ENCODE measurements at places on chromosomes 1 and 21. TPM values are rescaled to one million over a fixed set of nuclear protein-coding genes. Genes with fewer than 3 reads are reported as not detected.

DNA sequence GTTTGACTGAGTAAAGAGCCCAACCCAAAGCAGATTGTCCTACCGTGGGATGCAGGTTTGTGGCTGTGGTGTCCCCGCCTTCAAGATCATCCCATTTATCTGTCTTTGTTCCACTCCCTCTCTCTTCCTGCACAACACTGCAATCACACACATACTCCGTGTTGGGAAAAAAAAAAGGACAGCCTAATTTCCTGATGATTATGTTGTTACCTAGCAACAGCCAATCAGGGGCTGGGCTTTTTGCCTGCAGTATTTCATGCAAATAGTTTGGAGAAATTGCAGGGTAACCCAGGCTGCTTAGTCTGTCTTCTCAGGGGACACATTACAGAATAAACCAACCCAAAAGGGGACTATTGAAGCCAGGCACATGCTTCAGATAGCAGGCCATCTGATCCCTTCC lies 38.3 kb downstream of the PHC2 start:
- no peaks in the 10 kb centered on the region for H3K4me1 ChIP-seq
- ATAC-seq: no peak
- no peaks in the 10 kb centered on the region for H3K36me3 ChIP-seq
- no peak overlapping the region for H3K27ac ChIP-seq
- no peaks in the 10 kb centered on the region for H3K27me3 ChIP-seq
- no peak overlapping the region for H3K4me3 ChIP-seq

DNA sequence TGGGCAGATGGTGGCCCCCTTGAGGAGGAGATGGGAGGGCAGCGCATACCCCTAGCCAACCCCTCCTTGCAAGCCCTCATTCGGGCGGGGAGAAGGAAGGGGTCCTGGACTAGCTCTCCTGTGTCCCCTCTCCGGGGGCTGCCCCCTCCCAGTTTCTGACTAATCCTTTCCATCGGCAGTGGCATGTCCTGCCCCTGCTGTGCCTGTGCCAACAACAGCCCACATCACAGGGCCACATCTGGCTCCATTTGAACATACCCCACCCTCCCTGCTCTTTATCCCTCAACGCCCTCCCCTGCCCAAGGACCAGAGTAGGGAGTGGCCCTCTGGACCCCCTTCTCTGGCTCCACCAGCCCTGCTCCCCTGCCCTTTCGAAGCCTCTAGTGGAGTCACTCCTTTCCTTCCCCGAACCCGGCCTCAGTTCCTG lies 11.0 kb upstream of the LMNA start:
- peak overlapping the region; percentile 86 for H3K4me3 ChIP-seq
- ATAC-seq: peak; percentile 16
- no peaks in the 10 kb centered on the region for H3K27me3 ChIP-seq
- H3K36me3 ChIP-seq: peaks cover 15% of the 10 kb centered on the region

DNA sequence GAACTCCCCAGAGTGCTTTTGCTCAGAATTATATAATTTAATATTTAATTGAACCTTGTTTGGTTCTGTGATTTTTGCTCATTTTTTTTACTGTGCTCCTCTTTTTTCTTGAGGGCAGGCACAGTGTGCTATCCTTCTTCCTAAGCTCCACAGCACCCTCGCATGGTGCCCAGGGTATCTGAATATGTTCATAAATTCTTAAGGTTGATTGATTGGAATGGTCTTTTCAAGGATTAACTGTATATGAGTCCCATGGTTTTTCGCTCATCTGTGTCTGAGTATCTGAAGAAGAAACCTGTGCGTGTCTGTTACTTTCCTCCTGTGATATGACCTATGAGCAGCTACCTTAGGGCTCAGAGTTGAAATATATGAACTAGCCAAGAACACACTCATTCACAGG lies 393.7 kb downstream of the HLX start:
- H3K4me3 ChIP-seq: no peak overlapping the region
- H3K27ac ChIP-seq: no peak overlapping the region
- ATAC-seq: no peak
- H3K27me3 ChIP-seq: peaks cover 11% of the 10 kb centered on the region

DNA sequence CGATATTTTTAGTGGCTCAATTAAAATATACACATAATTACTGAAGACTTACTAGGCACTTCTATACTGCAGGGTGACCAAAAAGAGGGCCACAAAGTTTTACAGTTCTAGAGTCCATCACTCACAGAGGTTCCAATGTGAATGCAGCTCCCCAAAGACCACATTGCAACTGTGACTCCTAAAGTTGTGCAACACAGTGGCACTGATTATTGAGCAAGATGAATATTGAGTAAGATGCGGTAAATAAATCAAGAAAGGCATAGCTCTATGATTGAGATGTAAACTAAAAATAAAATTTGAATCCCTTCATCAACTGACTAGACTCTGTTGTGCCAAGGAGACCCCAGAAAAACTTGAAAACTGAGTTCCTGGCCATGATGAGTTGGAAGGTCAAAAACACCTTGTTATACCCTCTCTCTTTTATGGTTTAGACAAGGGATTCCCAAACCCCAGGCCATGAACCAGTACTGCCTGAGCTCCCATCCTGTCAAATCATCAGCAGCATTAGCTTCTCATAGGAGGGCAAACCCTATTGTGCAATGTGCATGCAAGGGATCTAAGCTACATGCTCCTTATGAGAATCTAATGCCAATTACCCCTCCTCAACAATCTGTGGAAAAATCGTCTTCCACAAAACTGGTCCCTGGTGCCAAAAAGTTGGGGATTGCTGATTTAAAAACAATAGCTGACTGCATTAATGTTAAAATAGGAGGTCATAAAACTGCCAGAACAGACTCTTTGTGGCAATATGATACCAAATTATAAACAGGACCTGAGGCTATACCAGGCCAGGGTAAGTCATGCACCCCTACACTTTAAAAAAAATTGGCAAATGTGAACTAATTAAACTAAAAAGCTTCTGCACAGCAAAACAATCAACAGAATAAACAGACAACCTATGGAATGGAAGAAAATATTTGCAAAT lies 94.3 kb downstream of the ADGRL4 start:
- H3K27ac ChIP-seq: no peak overlapping the region
- H3K4me3 ChIP-seq: no peak overlapping the region
- H3K4me1 ChIP-seq: no peaks in the 10 kb centered on the region

- ATAC-seq: no peak
- no peaks in the 10 kb centered on the region for H3K36me3 ChIP-seq
- H3K27ac ChIP-seq: no peak overlapping the region
- peaks cover 32% of the 10 kb centered on the region for H3K27me3 ChIP-seq
- no peak overlapping the region for H3K4me3 ChIP-seq
Measured at GRCh38 chr1:91427741-91428140, 23.1 kb upstream of the HFM1 start.

DNA sequence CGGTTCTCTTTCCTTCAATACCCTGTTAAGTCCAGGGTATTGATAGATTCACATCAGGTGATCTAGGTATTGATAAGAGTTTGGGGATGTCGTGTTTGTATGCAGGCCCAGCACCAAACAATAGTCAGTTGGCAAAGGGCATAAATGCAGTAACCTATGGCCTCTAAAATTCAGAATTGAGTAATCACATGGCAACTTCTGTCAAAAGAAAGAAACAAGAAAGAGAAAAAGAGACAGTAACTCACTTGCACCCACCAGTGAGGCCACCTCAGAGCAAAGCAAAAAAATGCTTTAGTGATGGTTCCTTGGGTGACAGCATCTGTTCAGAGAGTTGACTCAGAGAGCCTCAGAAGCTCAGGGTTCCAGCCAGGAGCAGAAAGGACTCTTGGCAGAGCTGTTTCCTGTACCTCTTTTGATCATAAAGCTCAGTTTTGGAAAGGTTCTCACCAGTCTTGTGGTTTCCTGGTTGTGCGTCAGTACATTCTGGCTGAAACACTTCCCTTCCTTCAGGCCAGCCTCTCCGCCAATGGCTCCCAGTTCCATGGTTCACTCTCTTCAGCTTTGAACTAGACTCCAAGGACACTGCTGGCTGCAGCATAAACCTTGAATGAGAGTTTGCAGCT lies 70.1 kb upstream of the GORAB start:
- H3K4me1 ChIP-seq: no peaks in the 10 kb centered on the region

GRCh38 chr1:46077644-46078043 lies 54.8 kb downstream of the PIK3R3 start:
- no peak overlapping the region for H3K4me3 ChIP-seq
- peaks cover 3% of the 10 kb centered on the region for H3K27me3 ChIP-seq
- H3K4me1 ChIP-seq: no peaks in the 10 kb centered on the region
- ATAC-seq: no peak

DNA sequence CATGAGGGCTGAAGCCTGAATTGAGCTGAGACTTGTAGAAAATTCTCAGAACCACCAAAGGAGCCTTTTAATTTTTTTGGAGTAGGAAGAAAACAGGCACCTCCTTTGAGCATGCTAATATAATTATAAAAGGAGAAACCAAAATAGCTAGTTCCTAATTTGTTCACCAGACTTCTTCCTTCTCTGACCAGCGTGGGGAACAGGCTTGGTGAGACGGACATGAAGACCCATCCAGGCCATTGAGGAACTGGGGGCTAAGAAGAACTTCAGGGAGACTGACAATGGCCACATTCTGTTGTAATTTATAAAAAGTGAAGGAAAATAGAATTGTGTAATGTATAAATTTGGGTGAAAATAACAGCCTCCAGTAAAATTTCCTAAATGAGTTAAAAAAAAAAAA lies 62.6 kb downstream of the MAN1C1 start:
- no peak overlapping the region for H3K4me3 ChIP-seq
- H3K27me3 ChIP-seq: peaks cover 17% of the 10 kb centered on the region
- H3K27ac ChIP-seq: no peak overlapping the region

DNA sequence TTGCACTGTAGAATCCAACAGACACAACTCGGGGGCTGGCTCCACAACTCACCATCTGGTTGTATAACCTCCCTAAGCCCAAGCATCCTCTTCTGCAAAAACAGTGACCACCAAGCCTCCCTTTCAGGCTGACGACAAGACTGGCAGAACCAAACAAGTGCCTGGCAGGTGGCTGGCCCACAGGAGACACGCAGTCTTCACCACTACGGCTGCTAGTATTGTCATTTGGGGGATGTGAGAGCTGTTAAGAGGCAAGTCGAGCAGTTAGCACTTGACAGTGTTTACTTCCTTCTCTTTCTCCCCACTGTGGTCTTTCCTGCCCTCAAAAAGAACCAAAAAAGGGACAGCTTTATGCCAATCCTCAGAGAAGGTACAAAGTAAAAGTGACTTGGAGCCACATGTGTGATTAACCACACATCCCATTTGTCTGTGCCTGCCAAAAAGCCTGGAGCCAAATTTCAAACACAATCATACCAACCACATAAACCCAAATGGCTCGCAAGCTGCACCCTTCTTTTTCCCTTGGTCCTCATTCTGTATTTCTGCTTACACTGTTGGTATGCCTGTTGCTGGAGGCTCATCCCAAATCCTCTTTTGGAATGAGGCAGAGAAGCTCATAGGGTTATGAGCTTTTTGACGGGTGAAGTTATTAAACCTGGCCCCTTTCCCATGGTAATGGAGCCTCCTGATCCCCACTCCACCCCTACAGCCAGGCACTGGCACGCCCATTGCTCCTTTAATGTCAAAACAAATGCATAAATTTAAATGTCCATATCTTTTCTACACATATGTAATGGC lies 94.1 kb downstream of the TGFBR3 start:
- ATAC-seq: no peak
- H3K27me3 ChIP-seq: no peaks in the 10 kb centered on the region
- H3K36me3 ChIP-seq: peaks cover 24% of the 10 kb centered on the region
- H3K4me3 ChIP-seq: no peak overlapping the region

DNA sequence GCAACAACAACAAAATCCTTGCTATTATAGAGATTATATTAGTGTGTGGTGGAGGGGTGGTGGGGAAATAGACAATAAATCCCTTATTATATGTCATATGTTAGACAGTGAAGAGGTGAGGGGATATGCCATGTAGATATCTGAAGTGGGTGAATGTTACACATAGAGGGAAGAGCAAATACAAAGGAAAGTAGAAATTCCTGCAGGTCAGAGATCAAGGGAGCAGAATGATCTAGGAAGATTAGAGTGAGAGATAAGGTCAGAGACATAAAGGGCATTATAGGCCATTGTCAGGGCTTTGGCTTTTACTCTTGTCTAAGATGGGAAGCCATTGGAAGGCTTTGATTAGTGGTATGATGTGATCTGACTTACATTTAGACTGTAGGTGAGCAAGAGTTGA lies 38.5 kb downstream of the PRKAA2 start:
- H3K36me3 ChIP-seq: no peaks in the 10 kb centered on the region
- no peaks in the 10 kb centered on the region for H3K4me1 ChIP-seq
- ATAC-seq: no peak
- H3K27ac ChIP-seq: no peak overlapping the region
- peaks cover 8% of the 10 kb centered on the region for H3K27me3 ChIP-seq

DNA sequence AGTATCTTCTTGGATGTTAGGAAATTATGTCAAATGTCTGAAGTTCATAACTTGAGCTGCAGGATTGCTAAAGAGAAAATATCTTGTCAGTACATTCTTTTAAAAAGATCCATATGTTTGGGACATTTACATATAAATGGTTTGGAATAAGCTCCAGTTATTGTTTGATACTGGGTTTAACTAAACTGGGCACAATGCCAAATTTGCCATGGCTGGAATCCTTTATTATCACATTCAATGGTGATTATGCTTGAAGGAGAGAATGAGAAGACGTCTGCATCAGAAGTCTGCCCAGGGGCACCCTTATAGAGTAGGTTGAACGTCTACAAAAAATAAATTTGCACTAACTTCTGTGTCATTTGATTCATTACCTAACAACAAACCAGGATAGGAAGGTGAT lies 652.5 kb downstream of the AMY1C start:
- H3K27ac ChIP-seq: no peak overlapping the region
- no peaks in the 10 kb centered on the region for H3K36me3 ChIP-seq
- H3K27me3 ChIP-seq: no peaks in the 10 kb centered on the region
- no peaks in the 10 kb centered on the region for H3K4me1 ChIP-seq

GRCh38 chr1:207990876-207991582 lies 80.1 kb upstream of the CD34 start:
- no peaks in the 10 kb centered on the region for H3K4me1 ChIP-seq
- no peak for ATAC-seq
- H3K27ac ChIP-seq: no peak overlapping the region
- H3K36me3 ChIP-seq: no peaks in the 10 kb centered on the region
- peaks cover 38% of the 10 kb centered on the region for H3K27me3 ChIP-seq
- H3K4me3 ChIP-seq: no peak overlapping the region

GRCh38 chr1:7013833-7014639 lies 228.8 kb downstream of the CAMTA1 start:
- no peak for ATAC-seq
- peaks cover 8% of the 10 kb centered on the region for H3K4me1 ChIP-seq
- H3K27ac ChIP-seq: no peak overlapping the region
- no peaks in the 10 kb centered on the region for H3K36me3 ChIP-seq
- H3K4me3 ChIP-seq: no peak overlapping the region

The SELL gene
- total RNA-seq: 143 TPM

The FCMR gene
- total RNA-seq: 22.7 TPM

The CCDC17 gene
- 4.4 TPM for total RNA-seq

The ERG gene
- not detected for total RNA-seq

The WDR64 gene
- total RNA-seq: not detected

The TATDN3 gene
- 15.5 TPM for total RNA-seq

The LEFTY1 gene
- total RNA-seq: not detected

The CFHR3 gene
- not detected for total RNA-seq

The CACNA1S gene
- not detected for total RNA-seq

The MAP3K7CL gene
- 3.2 TPM for total RNA-seq
